ENCODE measurements at places on chromosomes 1 and 21. TPM values are rescaled to one million over a fixed set of nuclear protein-coding genes. Genes with fewer than 3 reads are reported as not detected.

LCE3B gene
- not detected for total RNA-seq

BRDT gene
- not detected for total RNA-seq

PROK1 gene
- total RNA-seq, result not detected

OR2T33 gene
- not detected for total RNA-seq

HHAT gene
- total RNA-seq, result 2.3 TPM

- DNase-seq, result no peak
These were observed 4.9 kb downstream of the OTUD7B start for GRCh38 chr1:150005606-150006005.

DNA sequence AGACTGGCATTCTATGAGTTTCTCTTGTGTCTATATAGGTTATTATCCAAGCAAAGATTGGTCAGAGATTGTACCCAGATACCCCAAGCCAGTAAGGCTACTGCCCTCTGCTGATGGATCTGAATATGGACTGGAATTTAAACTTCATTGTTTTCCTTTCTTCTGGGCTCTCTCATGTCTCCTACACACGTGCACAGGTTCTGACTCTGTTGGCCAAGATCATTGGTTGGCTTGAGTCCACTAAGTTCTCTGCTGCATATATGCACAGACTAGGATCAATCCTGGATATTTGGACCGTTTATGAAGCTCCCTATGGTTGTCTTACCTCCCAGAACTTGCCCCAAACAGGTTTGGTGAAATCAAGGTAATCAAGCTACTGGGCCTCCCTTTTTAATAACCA lies 69.7 kb downstream of the CC2D1B start:
- DNase-seq, result no peak

- no peak for DNase-seq
These were observed 11.6 kb downstream of the HCRTR1 start for GRCh38 chr1:31628931-31629556.

DNA sequence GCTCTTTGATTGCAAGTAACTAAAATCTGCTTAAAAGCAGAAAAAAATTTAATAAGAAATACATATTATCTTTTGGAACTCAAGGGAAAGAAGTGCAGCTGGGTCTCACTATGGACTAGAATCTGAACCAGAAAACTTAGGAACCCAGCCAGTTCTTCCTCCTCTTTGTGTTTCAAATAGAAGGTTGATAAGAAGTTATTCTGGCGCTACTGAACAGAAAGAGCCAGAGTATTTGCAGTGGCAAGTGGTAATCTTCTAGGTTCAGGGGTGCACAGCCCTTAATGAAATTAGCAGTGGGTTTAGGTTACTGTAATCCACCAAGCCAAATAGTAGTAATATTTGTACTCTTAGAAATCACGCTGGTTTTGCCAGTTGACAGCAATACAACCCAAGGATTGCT lies 28.5 kb downstream of the BTBD8 start:
- DNase-seq, result no peak

GRCh38 chr21:42440187-42440792 lies 36.6 kb downstream of the UBASH3A start:
- no peak for DNase-seq

DNA sequence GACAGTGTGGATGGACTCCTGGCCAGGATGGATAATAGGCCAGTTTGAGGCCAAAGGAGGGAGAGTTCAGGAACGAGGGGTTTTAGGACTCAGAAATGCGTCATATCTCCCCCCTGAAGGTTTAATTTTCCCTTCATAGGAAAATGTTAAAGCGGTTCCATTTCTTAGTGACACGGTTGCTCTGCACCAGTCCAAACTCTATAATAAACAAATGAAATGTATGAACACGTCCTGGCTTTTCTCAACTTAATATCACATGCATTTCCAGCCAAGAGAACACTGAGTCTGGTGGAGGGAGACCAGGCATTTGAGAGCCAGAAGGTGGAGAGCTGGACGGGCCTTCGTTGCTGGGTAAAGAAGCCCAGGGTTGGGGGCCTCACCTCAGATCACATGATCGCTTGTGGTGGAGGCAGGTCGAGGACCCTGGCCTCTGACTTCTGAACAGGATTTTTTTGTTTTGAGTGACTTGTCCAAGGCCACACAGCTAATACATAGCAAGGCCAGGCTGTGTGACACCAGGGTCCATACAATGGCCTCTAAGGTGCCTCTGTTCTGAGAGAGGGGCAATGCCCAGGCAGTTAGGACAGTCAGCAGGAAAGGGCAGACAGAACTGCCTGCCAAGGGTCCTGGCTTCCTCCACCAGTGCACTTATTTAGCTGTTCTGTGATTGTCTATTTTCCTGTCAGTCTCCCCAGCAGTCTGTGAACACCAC lies 11.4 kb downstream of the SLC1A7 start:
- no peak for DNase-seq

GRCh38 chr1:209751627-209752231 lies 4.1 kb upstream of the TRAF3IP3 start:
- no peak for DNase-seq

- DNase-seq, result no peak
These were observed 52.1 kb downstream of the SYDE2 start for GRCh38 chr1:85148524-85149250.

GRCh38 chr1:210259561-210259960 lies 27.0 kb downstream of the SERTAD4 start:
- no peak for DNase-seq

GRCh38 chr1:56954664-56955063 lies 11.2 kb downstream of the C8B start:
- DNase-seq, result no peak

DNA sequence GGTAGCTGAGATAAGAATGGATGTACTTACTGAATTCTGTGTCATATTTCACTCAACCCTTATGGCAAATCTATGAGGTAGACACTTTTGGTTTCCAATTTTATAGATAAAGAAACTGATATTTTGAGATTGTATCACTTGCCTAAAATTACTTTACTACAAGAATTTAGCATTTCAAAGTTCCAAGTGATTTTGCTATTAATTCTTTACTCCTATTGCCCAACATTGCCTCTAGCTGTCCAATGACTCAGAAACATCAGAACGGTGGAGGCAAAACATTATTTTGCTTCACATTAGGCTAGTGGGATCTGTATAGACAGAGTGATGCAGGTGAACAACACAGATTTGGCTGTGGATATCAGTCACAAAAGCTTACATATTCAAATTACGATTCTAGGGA lies 747.2 kb upstream of the NEGR1 start:
- DNase-seq, result no peak

- no peak for DNase-seq
These were observed 11.3 kb downstream of the BTG2 start for GRCh38 chr1:203316626-203317093.

DNA sequence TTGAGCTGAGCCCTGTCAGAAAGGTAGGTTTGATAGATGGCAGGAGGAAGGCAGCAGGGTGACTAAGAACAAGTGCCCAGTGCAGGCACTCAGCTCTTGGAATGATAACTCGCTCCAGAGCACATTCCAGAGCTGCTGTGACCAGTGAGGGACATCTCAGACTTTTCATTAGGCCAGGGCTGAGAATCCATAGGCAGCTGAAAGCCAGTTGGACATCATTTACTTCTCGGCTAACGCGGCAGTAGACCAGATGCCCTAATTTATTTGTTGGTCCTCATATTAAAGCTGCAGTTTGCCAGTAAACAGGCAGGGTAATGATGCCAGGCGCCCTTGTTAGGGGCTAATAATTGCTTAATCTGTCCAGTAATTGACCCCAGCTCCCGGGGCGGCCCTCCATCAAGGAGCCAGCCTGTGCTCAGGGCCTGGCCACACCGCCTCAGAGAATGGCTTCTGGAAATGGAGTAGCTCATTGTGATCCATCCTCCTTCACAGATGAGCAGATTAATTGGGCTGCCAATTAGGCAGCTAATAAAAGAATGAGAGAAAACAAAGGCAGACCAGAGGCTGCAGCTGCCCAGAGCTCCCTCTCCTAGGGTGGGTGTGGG lies 122.0 kb downstream of the BEND5 start:
- DNase-seq, result no peak

GRCh38 chr1:17735793-17736192 lies 19.3 kb upstream of the ACTL8 start:
- peak; percentile 32 for DNase-seq

DNA sequence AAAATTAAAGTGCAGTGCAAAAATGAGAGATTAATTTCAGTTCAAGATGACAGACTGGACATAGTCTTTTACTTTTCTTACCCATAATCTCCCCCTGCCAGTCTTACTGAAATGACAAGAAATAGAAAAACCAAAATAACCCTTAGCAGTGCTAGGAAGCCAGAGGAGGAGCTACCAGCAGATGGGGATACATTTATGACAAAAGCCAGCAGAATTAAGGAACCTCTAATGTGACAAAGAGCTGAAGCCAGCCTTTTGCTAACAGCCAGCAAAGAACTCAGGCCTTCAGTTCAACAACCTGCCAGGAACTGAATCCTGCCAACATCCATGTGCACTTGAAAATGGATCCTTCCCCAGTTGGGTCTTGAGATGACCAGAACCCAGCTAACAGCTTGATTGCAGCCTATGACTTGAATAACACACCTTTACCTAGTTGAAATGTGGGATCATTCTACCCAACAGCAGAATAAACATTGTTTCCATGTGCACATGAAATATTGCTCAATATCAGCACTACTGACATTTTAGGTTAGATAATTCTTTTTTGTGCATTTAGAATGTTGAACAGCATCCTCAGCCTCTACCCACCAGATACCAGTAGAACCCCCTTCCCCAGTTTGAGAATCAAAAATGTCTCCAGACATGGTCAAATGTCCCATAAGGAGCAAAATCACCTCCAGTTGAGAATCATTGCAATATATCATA lies 7.9 kb upstream of the TRAF5 start:
- no peak for DNase-seq

DNA sequence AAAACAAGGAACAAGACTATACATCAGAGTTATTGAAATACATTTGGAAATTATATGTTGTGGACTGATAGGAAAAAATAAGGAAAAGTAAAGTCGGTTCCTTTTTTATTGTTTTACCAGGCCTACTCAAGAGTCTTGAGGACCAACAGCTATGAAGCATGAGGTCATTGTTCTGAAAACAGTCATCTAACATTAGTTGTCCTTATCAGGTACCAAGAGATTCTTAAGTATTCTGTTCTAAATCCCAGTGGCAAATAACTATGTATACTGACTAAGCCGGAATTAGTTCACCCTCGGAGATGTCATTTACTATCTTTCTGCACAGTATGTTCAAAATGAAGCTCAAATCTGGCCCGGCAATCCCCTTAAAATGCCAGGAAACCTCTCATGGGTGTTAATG lies 585 bp downstream of the ADGRL4 start:
- DNase-seq, result no peak

DNA sequence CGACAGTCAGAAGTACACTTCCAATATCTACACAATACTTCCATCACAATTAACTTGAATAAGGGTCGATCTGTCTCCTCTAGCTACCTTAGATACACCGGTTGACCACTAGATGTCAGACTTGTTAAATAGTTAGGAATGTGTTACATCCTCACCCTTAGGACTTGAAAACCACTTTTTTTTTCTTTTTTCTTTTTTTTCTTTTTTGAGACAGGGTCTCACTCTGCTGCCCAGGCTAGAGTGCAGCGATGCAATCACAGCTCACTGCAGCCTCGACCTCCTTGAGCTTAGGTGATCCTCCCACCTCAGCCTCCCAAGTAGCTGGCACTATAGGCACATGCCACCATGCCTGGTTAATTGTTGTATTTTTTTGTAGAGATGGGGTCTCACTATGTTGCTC lies 120.4 kb upstream of the GREM2 start:
- no peak for DNase-seq

- DNase-seq, result no peak
These were observed 26.6 kb downstream of the SLX9 start for GRCh38 chr21:44966135-44967081.

DNA sequence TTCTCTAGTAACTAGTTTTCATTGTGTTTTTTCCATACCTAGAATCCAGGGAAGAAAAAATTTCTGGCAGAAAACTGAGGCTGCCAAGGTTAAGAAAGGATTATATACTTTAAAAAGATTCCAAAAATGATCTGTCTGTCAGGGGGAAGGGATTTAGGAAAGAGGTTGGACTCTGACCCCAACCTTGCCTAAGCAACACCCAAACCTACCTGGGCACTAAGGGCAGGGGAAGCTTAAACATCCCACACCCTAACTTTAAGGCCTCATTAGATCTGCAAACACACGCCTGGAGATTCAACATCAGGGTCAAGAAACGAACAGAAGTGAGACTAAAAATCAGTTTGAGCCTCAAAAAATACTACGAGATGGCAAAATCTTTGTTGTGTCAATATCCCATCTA lies 19.4 kb downstream of the KDM5B start:
- DNase-seq, result no peak

DNA sequence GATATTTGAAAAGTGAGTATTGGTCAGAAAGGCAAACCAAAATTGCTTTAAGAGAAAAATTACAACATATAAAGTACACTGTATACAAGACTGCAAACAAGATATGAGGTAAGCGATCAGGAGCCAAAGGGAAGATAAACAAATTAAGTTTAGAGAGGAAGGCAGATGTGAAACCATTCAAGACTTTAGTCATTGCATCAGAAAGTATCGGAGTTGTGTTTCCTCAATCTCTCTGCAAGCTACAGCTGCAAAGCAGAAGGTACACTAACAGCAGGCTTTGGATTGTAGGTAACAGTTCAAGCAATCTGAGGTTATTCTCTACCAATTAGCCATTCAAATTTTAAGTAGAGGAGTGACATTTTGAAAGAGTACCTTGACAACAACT lies 21.3 kb upstream of the TLCD4 start:
- DNase-seq, result no peak

GRCh38 chr1:17682400-17682799 lies 72.7 kb upstream of the ACTL8 start:
- no peak for DNase-seq

DNA sequence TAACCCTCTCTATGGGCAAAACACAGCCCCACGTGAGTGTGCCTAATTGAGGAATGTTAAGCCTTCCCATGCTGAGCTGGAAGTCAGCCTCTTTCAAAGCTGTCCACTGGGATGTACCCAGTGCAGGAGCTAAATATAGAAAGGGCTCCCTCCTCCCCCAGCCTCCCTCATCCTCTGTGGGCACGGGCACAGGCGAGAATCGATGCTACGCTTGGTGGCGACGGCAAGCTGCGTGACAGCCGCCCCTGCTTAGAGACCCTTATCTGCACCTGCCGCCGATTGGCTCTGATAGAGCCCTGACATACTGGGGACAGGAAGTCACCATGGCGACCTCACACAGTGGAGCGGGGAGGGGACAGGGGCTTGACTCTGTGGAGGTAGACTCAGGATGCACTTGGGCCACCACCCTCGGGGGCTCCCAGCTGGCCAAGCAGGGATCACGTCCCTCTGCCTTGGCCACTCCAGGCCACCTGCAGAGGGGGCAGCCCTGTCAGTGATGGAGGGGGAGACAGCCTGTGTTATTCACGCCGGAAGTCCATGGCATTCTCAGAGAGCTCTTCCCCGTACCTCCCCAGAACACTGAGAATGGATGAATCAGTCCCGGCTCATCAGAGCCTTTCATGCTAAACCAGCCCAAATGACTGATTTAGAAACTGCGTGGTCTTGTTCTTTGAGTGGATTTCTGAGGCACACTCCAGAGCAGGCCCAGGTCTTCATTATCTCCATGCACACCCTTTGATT lies 84.8 kb downstream of the KCND3 start:
- peak; percentile 69 for DNase-seq

Data from glutamatergic neuron (in vitro differentiated cells).